ENCODE measurements at places on chromosomes 2 and 18.

DNA sequence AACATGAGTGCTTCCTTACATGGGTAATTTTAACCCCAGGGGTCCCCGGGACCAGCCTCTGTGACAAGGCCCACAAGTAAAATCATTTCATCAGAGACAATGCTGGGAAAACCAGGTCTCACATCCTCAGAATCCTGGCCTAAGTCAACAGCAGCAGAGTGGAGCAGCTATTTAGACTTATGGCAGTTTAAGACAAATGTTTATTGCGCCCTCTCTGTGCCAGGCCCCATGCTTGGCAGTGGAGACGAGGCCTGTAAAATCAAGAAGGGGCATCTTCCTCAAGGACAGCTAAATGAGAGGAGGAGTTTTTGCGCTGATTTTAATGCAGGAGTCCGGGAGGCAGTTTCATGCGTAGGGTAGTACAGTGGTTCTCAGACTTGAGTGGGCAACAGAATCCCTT, 56.0 kb upstream of the ACAA2 start:
- DNase-seq, result no peak

- DNase-seq, result no peak
Measured at GRCh38 chr2:215883799-215884198, 129.6 kb downstream of the MREG start.

DNA sequence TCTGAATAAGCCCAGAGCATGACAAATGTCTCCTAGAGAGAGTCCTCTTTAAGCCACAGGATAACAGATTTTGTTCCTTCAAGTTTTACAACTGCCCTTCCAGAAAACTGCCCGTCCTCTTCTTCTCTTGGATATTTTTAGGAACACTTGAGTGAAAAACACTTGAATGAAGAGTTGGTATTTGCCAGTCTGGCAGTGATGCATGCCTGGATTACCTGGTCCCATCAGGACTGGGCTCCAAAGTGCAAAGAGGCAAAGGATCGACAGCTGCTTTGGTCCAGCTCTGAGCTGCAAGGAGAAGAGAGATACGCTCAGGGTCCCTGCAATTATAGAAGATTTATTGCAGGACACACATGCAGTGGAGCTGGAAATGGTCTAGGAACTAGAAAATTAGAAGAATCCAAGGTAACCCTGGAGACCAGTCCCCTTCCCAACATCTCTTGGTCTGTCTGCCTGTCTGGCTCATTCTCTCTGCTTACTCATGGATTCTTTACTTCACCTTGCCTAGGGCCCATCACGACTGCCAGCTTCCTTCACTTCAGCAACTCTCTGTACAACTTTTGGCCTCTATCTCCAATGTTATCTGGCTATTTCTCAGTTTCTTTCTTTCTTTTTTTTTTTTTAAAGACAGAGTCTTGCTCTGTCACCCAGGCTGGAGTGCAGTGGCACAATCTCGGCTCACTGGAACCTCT, 112.1 kb upstream of the SIX2 start:
- no peak for DNase-seq

- DNase-seq, result no peak
Measured at GRCh38 chr2:62145478-62146100, 50.3 kb upstream of the B3GNT2 start.

GRCh38 chr2:241189856-241190201, 1.4 kb downstream of the ANO7 start:
- no peak for DNase-seq
